ENCODE measurements at places on chromosomes 6 and 20.

DNA sequence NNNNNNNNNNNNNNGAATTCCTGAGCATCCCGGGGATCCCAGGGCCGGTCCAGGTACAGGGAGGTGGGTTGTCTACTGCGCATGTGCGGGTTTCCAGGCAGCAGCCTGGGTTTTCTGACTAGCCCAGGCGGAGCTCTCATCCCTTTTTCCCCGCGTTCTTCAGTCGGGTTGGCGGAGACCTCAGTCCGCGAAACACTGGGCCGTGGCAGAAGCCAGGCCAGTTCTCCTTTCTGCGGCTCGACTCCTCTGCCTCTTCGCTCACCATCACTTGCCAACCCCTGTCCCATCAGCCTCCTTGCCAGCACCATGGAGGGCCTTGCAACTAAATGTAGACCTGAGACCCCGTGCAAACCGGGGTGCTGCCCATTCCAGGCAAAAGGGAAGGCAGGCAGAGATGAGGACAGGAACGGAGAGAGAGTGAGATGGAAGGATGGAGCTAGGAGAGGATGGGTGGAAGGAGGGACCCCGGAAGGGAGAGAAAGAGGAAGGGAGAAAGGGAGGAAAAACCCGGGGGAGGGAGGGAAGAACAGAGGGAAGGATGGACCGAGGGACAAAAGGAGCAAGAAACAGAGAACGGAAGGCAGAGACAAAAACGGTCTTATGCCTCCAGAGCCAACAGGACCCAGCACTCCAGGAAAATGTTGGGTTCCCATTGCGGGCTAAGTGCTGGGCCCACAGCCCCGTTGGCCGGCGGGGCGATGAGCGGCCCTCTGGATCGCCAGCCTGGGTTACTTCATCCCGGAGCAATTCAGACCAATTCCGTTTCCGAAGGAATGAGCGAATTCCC lies 445.4 kb upstream of the DEFB115 start:
- DNase-seq, result no peak

- DNase-seq, result peak; percentile 39
Observed at GRCh38 chr6:157235600-157236039, 87.7 kb downstream of the TMEM242 start.

- no peak for DNase-seq
Observed at GRCh38 chr20:21279706-21280521, 23.2 kb upstream of the XRN2 start.

GRCh38 chr6:25137480-25137879 lies 141.7 kb upstream of the CARMIL1 start:
- DNase-seq, result no peak

GRCh38 chr6:170027647-170028043 lies 263.2 kb downstream of the DLL1 start:
- DNase-seq, result no peak

GRCh38 chr6:35727231-35727934 lies 9.4 kb upstream of the ARMC12 start:
- DNase-seq, result no peak

GRCh38 chr20:47875297-47876025 lies 90.2 kb upstream of the SULF2 start:
- DNase-seq, result no peak
